Activated naive CD8-positive, alpha-beta T cell treated with anti-CD3 and anti-CD28 coated beads, Interleukin-2, amount 10 ng/mL, durations not matched to agents 7 days and 5 days (primary cell): ENCODE measurements at places on chromosomes 4 and X. TPM values are rescaled to one million over a fixed set of nuclear protein-coding genes. Genes with fewer than 3 reads are reported as not detected.

LGI2 gene
- not detected for total RNA-seq

CXorf38 gene
- 26.7 TPM for total RNA-seq

DNA sequence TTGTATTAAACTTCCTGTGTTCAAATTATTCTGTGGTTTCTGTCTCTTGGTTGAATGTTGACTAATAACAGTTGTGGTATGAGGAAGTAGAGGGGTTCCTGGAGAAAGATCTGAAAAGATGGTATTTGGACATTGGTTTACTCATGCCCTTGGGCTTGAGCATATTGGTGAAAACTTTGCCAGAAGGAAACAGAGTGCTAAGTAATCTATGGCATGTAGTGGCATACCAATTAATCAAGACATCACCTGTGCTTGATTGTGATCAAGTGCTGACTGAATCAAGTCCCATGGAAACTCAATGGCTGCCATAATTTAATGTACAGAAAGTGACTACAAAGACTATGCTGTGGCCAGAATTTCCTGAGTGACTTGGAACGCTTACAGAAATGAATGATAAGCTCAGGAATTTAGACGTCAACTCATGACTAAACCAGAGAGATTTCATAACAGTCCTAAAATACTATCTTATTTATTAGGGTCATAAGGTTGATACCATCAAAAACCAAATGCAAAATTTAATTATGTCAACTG lies 2062.9 kb downstream of the ARAP2 start:
- no peaks in the 10 kb centered on the region for H3K36me3 ChIP-seq
- DNase-seq = no peak
- no peaks in the 10 kb centered on the region for H3K4me1 ChIP-seq
- no peak overlapping the region for H3K27ac ChIP-seq

- no peak for DNase-seq
- no peaks in the 10 kb centered on the region for H3K4me1 ChIP-seq
- no peak overlapping the region for H3K4me3 ChIP-seq
- no peak overlapping the region for H3K27ac ChIP-seq
- no peaks in the 10 kb centered on the region for H3K27me3 ChIP-seq
These were observed 349.4 kb downstream of the ARHGAP24 start for GRCh38 chr4:85824166-85824945.

DNA sequence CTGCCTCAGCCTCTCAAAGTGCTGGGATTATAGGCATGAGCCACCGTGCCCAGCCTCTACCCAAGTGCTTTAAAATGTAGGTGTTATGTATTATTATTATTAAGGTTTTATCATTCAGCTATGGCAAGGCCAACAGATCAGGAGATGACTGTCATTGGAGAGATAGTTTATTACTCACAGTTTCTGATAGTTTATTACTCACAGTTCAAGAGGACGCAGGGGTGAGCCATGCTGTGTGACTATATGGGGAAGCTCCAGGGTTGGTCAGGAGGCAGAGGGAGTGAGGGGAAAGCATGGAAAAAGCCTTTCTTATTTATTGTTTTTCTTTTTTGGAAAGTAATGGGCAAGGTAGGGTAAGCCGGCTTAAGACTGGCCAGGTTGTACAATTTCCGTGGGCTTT lies 25.4 kb upstream of the ARSD start:
- H3K4me3 ChIP-seq = no peak overlapping the region
- DNase-seq = no peak

GRCh38 chr4:156941940-156942548 lies 29.6 kb downstream of the PDGFC start:
- DNase-seq = no peak
- no peaks in the 10 kb centered on the region for H3K36me3 ChIP-seq
- H3K4me1 ChIP-seq = no peaks in the 10 kb centered on the region
- H3K27ac ChIP-seq = no peak overlapping the region

DNA sequence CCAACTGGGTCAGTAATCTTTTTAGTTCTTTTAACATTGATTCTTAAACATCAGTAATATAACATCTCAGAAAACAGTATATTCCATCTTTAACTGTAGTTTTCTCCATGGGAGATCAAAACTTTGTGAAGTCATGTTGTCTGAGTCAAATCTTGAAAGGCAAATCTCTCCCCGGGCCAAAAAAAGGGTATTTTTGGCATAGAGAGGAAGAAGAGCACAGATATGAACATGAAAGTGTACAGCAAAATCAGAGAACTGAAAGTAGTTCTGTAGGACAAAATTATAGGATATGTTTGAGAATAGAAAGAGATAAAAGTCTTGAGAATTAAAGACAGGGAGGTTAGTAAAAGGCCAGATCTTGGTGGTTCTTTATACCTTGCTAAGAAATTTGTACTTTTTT lies 176.4 kb upstream of the GYPA start:
- no peak for DNase-seq
- no peak overlapping the region for H3K27ac ChIP-seq
- no peaks in the 10 kb centered on the region for H3K4me1 ChIP-seq
- no peaks in the 10 kb centered on the region for H3K36me3 ChIP-seq
- no peaks in the 10 kb centered on the region for H3K27me3 ChIP-seq
- H3K4me3 ChIP-seq = no peak overlapping the region

GRCh38 chrX:116318672-116319071 lies 117.7 kb upstream of the SLC6A14 start:
- H3K27ac ChIP-seq = no peak overlapping the region
- no peaks in the 10 kb centered on the region for H3K4me1 ChIP-seq
- H3K27me3 ChIP-seq = no peaks in the 10 kb centered on the region
- no peak for DNase-seq
- H3K36me3 ChIP-seq = no peaks in the 10 kb centered on the region
- H3K4me3 ChIP-seq = no peak overlapping the region

- H3K4me1 ChIP-seq = no peaks in the 10 kb centered on the region
- H3K27me3 ChIP-seq = peaks cover 13% of the 10 kb centered on the region
- H3K4me3 ChIP-seq = no peak overlapping the region
- no peaks in the 10 kb centered on the region for H3K36me3 ChIP-seq
- DNase-seq = no peak
- no peak overlapping the region for H3K27ac ChIP-seq
These were observed 15.0 kb downstream of the BTK start for GRCh38 chrX:101370888-101371504.

GRCh38 chr4:78601013-78601412 lies 49.4 kb downstream of the ANXA3 start:
- no peak overlapping the region for H3K27ac ChIP-seq
- no peaks in the 10 kb centered on the region for H3K27me3 ChIP-seq
- H3K36me3 ChIP-seq = peaks cover 22% of the 10 kb centered on the region
